Stimulated activated CD4-positive, alpha-beta T cell treated with anti-CD3 and anti-CD28 coated beads, TNF-alpha, amount 100 ng/mL, for 48 hours (primary cell): ENCODE measurements at places on chromosomes 11 and 22.

GRCh38 chr11:123537726-123538125 is 107.7 kb downstream of the GRAMD1B start:
- no peak for DNase-seq

DNA sequence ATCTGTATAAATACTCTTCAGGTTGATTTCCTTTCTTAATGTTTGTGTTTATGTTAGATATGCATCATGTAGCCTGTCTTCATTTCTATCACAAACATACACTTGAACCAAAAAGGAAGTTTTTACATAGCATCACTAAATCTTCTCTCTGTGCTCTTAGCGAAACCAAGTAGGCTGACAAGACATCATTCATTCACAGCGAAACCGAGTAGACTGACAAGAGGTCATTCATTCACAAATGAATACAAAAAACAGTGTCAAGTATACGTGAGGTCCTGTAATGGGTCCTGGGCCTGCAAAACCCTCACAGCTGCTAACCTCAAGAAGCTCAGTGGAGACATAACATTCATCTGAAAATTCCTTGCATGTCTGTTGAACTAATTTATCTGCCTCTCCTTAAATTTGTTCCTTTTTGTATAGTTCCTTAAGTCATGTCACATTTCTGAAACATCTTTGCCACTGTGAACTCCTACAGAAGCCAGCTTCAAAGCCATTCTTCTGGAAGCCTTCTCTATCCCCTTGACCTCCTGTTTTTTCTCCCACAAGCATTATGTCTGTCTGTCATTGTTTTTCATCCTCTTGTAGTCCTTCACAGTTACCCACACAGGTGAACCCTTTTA is 9.8 kb upstream of the HBE1 start:
- no peak for DNase-seq

- DNase-seq: no peak
These were observed 105.5 kb downstream of the FAT3 start for GRCh38 chr11:92330114-92330513.

DNA sequence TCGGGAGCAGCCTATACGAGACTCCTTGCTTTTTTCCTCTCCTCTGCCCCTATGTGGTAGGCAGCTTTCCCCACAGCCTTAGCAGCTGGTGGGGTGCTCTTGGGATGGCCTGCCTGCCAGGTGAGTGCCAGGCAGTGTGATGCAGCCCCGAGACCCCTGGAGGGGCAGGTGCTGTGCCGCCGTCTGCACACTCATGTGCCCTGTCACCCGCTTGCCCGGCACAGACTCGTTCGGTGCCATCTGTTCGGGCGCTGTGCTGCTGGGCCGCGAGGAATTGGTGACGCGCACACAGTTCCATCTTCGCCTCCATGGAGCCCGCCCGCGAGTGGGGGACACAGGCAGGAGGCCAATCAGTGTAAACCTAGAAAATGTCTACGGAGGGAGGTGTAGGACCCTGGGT is 15.1 kb downstream of the TRMU start:
- no peak for DNase-seq
